OCI-LY7 (cell line): ENCODE measurements at places on chromosomes 13 and 19. TPM values are rescaled to one million over a fixed set of nuclear protein-coding genes. Genes with fewer than 3 reads are reported as not detected.

OR7A5 gene
- not detected in 2 replicates for total RNA-seq

PRR22 gene
- 10.5 and 10.6 TPM in 2 replicates for total RNA-seq

FBXO27 gene
- total RNA-seq: 9.6 and 10.5 TPM in 2 replicates

COQ8B gene
- total RNA-seq: 32.5 and 34.6 TPM in 2 replicates

EDDM13 gene
- not detected in 2 replicates for total RNA-seq

MISP3 gene
- 3.9 TPM in 2 replicates for total RNA-seq

NCCRP1 gene
- total RNA-seq: not detected in 2 replicates

CYP4F12 gene
- total RNA-seq: not detected in 2 replicates

ZNF846 gene
- 10.9 and 16.6 TPM in 2 replicates for total RNA-seq

SSC5D gene
- 1.7 and 2.7 TPM in 2 replicates for total RNA-seq

CD33 gene
- total RNA-seq: not detected in 2 replicates

PAN3 gene
- 54.8 and 61.0 TPM in 2 replicates for total RNA-seq

DNA sequence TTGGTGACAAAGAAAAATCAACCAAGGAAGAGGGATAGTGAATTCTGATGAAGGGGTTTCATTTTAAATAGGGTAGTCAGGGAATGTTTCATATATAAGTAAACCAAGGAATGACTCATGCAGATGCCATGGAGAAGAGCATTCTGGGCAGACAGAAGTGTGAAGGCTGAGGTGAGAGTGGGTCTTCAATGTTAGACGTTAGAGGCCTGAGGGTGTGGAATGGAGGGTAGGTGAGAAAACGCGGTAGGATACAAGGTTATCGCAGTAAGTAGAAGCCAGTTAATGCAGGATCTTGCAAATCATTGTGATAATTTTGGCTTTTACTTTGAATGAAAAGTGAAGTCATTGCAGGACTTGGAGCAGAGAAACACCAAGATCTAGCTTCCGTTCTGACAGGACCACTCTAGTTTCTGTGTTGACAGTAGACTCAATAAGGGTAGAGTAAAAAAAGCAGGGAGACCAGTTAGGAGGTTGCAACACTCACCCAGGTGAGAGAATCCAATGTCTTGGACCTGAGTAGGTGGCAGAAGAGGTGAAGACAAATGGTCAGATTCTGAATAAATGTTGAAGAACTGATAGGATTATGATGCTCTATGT lies 225.2 kb upstream of the TMTC4 start:
- DNase-seq: no peak

DNA sequence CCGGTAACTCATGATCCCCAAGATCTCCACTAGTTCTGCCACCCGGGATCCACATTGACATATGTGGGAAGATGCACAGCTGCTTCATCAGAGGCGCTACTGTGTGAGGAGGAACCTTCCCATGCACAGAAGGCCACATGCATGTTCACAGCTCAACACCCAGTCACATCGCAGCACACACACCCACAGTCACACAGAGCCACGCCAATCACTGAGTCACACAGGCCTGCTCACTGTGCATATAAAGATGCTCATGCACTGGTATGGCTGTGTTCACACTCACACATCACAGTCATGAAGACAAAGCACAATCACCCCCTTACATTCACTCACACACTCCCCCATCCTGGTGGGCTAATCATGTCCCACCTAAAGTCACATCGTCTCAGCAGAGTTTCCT lies 9.8 kb downstream of the CLC start:
- DNase-seq: no peak

DNA sequence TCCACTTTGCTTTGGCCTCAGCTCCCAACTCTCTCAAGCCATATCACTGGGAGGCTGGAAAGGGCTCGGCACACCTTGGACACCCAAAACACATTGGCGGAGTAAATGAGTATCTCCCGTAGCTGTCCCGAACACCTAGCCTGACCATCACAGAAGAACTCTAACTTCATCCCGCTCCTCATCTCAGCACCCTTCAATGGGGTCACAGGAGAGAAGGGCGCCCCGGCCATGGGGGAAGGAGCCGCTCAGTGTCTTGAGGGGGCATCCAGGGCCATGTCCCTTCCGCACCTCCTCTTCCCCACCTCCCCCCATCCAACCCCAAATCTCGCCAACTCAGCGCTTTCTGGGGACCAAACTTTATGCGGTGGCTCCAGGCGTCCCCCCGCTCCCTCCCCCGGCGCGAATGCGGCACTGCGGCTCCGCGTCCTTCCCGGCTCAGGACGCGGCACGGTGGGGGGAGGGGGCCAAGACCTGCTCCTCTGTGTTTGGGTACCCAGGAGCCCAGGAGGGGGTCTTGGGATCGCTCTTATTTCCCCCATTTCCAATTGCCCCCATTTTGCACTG lies 3.0 kb downstream of the KCNC3 start:
- no peak for DNase-seq

DNA sequence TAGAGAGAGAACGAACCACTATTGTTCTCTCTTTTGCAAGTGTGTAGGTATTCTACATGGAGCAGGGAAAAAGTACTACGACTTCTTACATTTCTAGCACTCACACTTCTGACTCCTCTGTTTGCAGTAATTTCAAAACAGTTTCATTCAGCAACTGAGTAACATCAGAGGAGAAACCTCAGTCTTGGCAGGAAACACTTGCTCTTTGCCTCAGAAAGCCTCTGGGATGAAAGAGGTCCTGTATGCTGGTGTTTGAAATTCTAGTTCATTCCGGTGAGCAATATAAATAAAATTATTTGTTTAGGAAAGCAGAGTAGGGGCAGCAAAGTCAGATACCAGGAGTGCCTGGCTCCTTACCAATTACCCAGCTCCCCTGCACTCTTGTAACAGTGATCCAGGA lies 595.5 kb downstream of the TBC1D4 start:
- no peak for DNase-seq

GRCh38 chr13:88285329-88285728 lies 614.2 kb downstream of the SLITRK5 start:
- no peak for DNase-seq

GRCh38 chr13:106475852-106476251 lies 59.6 kb downstream of the EFNB2 start:
- no peak for DNase-seq

- DNase-seq: no peak
Measured at GRCh38 chr19:29662604-29663404, 2.5 kb upstream of the PLEKHF1 start.

GRCh38 chr19:54420383-54421168 lies 5.3 kb downstream of the TTYH1 start:
- DNase-seq: no peak

DNA sequence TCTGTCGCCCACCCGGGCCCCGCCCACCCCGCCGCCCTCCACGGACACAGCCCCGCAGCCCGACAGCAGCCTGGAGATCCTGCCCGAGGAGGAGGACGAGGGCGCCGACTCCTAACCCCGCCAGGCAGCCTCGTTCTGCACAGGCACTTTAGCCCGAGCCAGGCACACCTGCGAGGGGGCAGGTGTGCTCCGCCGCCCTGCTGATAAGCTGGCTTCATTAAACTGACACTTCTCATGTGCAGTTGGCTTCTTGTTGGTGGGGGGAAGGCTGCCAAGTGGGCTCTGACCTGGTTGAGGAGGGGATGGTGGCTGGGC lies 8.2 kb downstream of the IL4I1 start:
- no peak for DNase-seq

GRCh38 chr13:96925477-96925876 lies 68.8 kb downstream of the OXGR1 start:
- no peak for DNase-seq

- no peak for DNase-seq
Measured at GRCh38 chr13:106917024-106917571, 349.2 kb upstream of the ARGLU1 start.

GRCh38 chr13:36973621-36974295 lies 25.4 kb downstream of the ALG5 start:
- DNase-seq: peak; percentile 58

- DNase-seq: no peak
Measured at GRCh38 chr19:4639531-4640246, 373 bp downstream of the TNFAIP8L1 start.

DNA sequence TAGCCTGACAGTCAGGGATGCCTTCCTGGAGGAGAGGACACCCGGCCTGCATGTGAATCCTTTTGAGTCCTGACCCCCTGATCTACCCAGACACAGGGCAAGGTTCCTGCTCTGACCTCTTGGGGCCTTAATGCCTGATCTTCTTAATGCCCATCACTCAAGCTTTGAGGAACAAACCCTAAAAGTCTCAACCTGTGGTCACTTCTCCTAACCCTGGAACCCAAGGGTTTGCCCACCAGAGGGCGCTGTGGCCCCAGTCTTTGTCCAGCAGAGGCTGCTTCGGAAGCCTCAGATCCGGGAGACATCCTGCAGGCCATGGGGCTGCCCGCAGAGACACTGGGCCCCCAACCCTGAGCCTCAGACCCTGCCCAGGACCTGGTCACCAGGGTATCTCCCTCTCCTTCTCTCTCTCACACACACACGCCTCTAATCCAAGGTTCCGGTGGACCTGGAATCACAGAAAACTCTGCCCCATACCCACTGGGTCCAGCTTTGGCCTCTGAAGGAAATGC lies 9.8 kb upstream of the DPF1 start:
- DNase-seq: peak; percentile 80

DNA sequence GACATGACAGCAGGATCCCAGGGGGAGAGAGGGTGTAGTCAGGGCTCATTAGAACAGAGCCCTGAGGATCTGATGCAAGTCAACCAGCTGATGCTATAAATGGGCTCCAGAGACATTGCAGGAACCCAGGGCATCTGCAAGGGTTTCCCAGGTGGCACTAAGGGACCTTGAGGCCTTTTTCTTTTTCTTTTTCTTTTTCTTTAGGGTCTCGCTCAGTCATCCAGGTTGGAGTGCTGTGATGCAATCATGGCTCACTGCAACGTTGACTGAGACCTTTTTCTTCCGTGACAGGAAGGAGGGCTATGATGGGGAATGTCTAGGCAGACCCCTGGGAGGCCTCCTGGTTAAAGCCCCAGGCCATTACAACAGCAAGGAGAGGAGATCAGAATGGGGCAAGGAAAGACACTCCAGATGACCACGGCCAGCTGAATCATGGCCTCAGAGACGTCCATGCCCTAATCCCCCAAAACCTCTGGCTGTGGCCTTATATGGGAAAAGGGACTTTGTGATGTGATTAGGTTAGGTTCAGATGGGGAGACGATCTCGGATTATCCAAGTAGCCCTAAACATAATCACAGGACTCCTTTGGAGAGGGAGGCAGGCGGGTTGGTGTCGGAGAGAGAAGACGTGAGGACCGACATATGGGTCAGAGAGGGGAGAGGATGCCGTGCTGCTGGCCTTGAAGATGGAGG lies 4.5 kb upstream of the FCGRT start:
- no peak for DNase-seq

DNA sequence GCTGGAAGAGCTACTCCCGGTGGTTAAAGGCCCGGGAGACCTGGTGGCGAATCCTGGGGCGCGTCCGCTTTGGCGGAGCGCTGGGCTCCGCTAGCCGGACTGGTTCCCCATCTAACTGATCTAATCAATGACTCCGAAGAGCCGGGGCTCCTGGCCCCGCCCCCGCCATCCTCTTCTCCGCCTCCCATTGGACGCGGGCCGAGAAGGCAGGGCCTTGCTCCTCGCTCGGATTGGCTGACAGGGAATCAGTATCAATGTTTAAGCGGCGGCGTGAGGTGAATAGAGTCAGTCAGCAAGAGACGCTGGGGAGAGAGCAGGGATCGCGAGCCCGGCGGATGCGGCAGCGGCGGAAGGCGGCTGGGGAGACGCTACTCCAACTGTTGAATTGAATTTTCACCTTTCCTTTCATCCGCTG lies 1.7 kb upstream of the PCDH17 start:
- no peak for DNase-seq

- no peak for DNase-seq
Measured at GRCh38 chr19:54207676-54207982, 7.0 kb downstream of the RPS9 start.

DNA sequence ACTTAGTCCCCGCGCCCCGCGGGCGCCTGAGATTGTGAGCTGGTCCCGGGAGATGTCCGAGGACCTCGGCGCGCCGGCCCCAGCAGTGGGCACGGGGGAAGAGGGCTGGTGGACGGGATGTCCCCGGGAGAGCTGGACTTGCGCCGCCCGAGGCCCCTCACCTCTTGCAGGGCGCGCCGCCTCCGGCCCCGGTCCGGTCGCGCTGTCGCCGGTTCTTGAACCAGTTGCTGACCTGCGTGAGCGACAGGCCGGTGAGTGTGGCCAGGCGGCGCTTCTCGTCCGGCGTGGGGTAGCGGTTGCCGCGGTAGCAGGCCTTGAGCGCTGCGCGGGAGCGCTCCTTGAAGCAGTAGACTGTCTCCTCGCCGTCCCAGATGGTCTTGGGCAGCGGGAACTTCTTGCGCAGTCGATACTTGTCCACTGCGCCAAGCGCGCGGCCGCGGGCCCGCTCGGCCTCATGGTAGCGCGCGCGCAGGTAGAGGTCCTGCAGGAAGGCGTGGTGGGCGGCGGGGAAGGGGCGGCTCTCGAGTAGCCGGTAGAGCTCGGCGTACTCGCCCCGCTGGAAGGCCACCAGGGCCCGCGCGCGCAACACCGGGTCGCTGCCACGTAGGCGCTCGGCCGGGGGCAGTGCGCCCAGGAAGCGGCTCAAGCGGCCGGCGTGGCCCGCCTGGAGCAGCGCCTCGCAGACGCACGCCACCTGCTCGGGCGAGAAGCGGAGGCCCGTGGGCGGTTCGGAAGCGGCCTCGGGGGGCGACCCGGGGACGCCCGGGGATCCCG lies 984 bp downstream of the SIX5 start:
- peak; percentile 21 for DNase-seq

DNA sequence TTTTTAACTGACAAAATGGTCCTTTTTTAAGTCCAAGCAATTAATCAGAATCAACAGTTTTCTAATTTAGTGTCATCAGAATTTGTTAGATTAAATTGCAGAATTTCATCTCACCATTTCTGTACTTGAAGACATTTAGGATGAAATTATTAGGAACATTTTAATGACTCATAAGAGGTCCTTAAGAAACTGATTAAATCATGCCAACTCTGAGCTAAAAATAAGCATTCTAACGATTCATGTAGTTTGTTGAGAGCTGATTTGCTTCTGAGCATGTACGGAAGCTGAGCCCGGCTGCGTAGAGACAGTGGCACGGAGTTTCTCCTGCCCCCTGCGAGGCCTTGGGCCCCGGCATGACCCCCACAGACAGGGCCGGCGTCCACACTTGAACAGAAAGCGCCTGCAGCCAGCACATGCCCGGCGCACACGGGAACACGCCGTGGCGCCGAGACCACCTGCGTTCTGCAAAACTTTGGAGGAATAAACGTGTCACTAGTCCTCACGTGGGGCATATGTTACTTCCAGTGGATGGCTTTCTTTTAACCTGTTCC lies 89.7 kb upstream of the MCF2L start:
- no peak for DNase-seq

DNA sequence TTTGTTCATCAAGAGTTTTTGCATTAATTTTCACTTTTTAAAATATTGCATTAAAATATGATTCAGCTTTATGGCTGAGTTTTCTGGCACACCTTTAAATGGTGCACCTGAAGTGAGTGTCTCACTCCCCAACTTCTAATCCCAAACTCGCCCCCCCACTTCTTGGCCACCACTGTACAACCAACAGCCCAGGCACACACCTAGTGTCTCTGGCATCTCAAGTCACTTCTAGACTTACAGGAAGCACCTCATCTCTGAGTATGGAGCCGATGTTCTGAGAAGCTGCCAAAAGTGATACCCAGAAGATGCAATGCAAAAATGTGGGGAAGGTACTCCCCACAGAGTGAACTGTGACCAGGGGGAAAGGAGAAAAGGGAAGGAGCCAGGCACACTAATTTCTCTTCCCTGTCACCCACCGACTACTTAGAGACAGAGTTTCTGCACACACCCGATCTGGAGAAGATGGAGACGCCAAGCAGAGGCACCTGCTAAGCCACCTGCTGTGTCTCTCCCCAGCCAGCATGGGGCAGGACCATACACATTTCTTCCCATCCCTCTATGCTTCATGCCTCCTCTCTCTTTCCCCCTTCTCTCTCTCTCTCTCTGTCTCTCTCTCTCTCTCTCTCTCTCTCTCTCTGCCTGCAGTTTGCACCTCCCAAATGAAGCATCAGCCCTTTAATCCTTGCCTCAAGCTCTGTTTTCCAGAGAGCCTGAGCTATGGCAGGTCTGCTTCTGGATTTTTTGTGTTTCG lies 155.3 kb upstream of the ZNF507 start:
- DNase-seq: no peak
